ENCODE measurements at places on chromosomes 6 and 20.

DNA sequence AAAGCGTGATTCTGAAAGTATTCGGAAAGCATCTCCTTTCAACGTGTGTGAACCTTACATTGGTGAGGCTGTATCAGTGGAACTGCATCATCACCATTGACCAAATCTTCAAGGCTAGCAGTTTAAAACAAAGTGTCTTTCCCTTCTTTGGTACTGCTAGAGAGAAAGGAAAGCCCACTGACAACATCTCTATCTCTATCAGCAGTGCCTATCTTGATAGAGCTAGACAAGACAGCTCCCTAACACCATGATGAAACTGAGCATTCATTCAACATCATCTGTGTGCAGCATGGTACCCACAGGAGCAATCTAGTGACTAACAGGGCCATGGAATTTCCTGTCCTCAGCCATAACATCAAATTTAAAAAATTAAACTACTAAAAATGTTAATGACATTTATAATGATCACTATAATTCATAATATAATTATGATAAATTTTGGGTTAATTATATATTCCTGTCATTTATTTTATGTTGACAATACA lies 31.5 kb upstream of the EDN1 start:
- no peak for DNase-seq

- DNase-seq = no peak
Measured at GRCh38 chr6:138559143-138559542, 59.8 kb upstream of the NHSL1 start.

DNA sequence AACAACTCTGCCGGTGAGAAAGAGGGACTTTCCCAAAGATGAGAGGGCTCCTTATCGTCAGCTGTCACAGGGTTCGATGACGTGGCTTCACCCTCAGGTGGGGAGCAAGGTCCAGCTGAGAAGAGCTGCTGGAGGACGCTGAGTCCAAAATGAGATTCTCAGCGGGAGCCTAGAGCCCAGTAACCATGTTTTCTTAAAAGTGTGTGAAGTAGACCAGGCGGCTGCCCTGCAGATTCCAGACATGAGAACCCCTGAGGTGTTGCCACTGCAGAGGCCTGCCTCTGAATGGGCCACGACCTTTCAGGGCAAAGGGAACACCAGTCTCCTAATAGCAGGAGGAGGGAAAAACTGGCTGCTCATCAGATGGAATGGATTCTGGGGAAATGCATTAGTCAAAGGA lies 375.1 kb downstream of the BTBD9 start:
- DNase-seq = no peak

GRCh38 chr6:14862845-14863244 lies 383.0 kb upstream of the JARID2 start:
- no peak for DNase-seq

GRCh38 chr6:111667931-111668330 lies 62.3 kb upstream of the TRAF3IP2 start:
- no peak for DNase-seq

DNA sequence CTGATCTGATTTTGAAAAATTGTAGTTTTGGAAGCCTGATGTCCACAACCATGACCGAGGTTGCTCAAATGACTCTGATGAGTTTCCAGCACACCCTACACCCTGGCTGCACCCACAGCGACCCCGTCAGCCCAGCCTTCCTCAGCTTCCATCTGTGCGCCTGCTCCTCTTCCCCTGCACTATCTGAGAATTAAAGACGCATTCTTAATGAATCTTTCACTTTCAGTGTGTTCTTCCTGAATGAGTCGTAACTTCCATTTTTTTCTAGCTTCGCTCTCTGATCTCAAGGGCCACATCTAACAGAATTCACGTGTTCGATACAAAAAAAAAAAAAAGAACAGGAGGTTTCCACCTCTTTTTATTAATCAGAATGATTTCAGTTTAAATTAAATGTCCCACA lies 21.3 kb upstream of the RREB1 start:
- DNase-seq = peak; percentile 87

GRCh38 chr6:166145751-166146150 lies 21.9 kb downstream of the TBXT start:
- DNase-seq = no peak

GRCh38 chr20:56752274-56752673 lies 123.2 kb downstream of the TFAP2C start:
- no peak for DNase-seq

- no peak for DNase-seq
Measured at GRCh38 chr6:110322874-110323242, 35.3 kb downstream of the METTL24 start.

GRCh38 chr6:129500958-129501739 lies 208.8 kb downstream of the ARHGAP18 start:
- peak; percentile 85 for DNase-seq

- DNase-seq = no peak
Measured at GRCh38 chr6:52535711-52536423, 41.0 kb downstream of the TRAM2 start.

DNA sequence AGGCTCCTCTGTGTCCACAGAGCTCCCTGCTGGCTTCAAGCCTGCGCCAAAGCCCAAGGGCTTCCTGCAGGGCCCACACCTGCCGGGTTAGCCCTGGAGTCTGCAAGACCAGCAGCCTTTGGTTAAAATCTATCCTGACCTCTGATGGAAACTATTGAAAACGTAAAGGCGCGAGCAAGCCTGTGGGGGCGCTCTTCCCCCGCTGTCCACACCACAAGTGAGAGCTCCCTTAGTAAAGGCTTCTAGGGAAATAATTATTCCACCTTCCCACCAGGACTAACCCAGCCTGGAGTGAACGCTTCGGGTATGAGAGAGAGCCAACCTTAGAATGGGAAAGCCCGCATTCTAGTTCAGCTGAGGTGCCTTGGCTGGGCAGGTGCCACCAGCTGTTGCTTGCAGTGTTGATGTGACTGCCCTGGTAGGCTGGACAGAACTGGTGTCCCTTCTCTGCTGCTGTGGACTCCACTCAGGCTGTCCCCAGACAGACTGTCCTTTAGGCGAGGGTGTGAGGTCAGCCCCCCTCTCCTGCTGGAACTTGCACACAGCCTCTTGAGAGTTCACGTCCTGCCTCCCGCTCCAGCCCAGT lies 68.7 kb downstream of the SYTL3 start:
- peak; percentile 68 for DNase-seq
